ENCODE measurements at places on chromosomes 13 and 19.
A peak's percentile ranks its signal among the peaks of the same experiment; 100 is the strongest.

GRCh38 chr19:7507884-7508283, 8.0 kb upstream of the ZNF358 start:
- DNase-seq = peak; percentile 41

GRCh38 chr19:55766466-55766865, 2.5 kb upstream of the RFPL4AL1 start:
- no peak for DNase-seq

DNA sequence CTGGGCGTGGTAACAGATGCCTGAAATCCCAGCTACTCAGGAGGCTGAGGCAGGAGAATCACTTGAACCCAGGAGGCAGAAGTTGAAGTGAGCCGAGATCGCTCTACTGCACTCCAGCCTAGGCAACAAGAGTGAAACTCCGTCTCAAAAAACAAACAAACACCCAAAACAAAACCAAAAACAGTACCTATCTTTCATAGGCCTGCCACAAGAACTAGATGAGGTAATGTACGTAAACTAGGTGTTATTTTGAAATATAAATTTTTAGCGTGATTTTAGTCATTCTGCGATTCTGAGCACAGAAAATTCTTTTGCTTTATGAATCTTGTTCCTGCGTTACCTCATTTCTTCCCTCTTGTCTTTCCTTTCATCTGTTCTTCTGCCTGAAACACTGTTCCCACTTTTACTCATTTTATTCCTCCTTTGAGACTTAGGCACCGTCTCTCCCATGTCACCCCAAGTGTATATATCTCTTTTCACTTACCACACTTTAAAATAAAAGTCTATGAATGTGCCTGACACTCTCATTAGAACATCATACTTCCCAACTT, 238.2 kb upstream of the HTR2A start:
- no peak for DNase-seq

DNA sequence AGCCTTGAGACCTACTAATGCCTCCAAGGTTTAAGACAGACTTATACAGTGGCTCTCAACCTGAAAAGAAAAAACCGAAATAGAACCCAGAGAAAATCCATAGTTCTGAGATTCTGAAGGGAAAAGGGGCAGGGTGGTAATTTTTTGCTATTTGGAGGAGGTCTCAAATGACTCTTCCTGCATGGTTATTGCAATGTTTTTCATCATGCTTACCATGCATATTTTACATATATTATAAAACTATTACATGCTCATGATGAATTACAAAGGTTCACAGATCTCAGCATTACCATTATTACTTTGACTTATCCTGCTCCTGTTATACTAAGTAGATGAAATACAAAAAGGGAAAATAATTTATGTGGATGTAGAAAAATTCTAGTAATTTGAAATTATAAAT, 47.6 kb downstream of the N4BP2L2 start:
- no peak for DNase-seq

DNA sequence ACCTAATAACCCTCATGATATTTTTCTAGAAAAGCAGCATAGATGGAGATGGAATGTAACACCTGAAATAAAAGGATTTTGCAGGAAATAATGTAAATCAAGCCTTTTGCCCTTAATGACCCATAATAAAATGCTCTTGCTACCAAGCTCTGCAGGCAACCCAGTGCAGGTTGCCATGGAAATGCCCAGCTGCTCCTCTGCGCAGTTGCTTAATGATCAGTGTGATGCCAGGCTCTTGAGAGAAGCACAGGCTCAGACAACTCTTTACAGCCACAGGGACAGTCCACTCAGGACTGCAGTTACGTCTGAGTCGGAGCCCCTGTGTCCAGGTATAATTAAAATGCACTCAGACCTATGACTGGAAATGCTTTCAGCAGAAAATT, 165.5 kb downstream of the LACC1 start:
- no peak for DNase-seq

GRCh38 chr13:73984201-73984600, 150.0 kb downstream of the KLF12 start:
- DNase-seq = no peak

All from skeletal muscle cell (primary cell).